Fibroblast of gingiva (primary cell): ENCODE measurements at places on chromosomes 1 and 21.

DNA sequence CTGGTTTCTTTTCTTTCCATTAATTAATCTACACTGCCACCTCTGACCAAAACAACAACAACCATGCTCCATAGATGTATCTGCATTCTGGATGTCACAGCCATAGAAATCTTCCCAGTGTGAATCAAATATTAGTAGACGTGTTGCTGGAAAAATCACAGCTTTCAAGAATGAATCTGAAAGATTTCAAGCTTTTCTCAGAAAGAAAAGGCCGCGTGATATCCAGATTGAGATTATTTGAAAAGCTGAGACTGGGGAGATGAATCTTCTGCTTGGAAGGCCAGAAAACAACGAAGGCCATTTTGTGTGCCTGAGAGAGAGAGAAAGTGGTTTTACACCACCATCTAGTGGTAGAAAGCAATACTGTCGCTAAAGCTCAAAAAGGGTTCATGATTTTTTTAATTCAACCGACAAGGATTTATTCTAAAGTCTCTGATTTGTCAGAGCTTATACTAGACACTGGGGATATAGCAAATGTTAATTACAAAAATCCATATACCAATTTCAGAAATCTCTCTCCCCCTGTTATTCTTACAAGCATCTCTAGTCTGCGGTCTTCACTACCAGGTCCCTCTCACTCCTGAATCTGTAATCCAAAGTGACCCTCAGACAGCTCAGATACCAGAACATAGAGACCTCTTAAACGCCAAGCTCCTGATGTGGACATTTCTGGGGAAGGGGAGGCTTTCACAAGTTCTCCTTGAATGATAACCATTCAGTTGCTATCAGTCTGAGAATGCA lies 87.5 kb upstream of the SGIP1 start:
- DNase-seq = peak; percentile 58

- peak; percentile 47 for DNase-seq
Observed at GRCh38 chr21:39633770-39634181, 21.0 kb downstream of the B3GALT5 start.

DNA sequence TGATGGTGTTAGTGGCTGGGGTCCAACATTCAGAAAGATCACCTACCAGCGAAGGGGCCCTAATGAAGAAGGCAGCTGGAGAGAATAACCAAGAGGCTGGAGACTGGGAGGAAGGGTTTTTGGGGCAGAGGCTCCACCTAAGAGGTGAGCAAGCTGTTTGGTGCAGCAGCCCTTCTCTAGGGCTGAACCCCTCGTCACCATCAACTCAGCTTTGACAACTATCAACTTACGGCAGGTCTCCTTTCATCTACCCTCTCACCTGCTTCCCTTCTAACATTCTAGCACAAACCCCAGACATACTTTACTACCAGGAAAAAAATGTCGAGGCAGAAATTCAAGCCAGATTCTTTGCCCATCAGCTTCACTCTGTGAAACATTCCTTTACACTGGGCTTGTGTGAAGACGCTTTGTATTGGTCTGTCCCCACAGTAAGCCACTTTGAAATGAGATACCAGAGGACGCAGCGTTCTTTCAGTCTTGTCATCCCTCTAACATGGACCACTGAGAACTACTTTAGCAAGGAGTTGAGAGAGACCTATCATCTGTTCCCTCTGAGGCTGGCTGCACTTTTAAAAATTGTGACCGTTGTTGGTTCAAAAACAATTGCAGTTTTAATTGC lies 84.6 kb downstream of the RAVER2 start:
- no peak for DNase-seq

GRCh38 chr1:243730487-243731150 lies 119.4 kb downstream of the AKT3 start:
- no peak for DNase-seq

GRCh38 chr1:3942416-3943122 lies 42.5 kb upstream of the C1orf174 start:
- no peak for DNase-seq

GRCh38 chr1:114208714-114209113 lies 55.0 kb upstream of the SYT6 start:
- DNase-seq = no peak

GRCh38 chr21:34983680-34984086 lies 65.4 kb downstream of the RUNX1 start:
- DNase-seq = peak; percentile 46

GRCh38 chr1:7375329-7375728 lies 395.8 kb upstream of the VAMP3 start:
- DNase-seq = no peak

DNA sequence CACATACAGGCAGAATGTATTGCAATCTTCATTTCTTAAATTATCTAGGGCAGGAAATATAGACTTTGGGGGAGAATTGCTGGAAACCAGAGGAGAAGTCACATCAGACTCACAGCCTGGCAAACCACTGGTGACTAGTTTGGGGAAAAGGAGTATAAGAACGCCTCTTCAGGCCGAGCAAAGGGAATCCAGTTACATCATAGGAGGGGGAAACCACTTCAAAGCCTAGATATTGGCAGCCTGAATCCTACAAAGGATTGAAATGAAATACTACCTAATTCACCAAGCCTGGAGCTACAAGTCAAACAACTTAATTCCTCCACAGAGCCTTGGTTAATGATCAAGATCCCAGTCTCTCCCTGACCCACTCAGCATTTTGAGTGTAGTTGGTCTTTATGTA lies 121.7 kb downstream of the SLC30A10 start:
- no peak for DNase-seq

DNA sequence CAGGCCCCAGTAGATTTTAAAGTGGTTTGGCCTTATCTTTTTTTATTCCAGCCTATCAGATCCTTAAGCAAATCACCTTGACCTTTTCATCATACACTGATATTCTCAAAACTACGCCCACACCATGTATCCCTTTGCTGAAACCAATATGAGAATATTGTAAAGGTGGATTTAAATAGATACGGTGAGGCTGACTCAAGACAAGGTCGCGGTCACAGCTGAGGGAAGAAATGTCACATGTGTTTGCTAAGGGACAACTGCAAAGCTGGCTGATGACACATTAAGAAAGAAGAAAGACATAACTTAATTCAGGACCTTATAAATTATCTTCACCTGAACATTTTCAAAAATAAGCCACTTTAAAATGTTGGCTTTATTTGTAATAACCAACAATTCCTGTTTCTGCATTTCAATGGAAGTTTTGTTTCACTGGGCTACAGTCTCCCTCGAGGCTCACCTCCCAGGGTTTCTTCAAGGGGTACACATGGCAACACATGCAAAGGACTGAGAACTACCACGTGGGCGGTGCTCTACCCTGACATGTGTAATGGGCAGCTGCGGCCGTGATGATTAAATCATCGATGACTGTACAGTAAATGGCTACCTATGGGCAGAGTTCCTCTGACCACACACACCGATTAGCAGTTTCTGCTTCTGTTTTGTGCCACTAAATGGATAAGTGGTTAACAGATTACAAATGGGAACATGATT lies 189.5 kb downstream of the SIPA1L2 start:
- no peak for DNase-seq

DNA sequence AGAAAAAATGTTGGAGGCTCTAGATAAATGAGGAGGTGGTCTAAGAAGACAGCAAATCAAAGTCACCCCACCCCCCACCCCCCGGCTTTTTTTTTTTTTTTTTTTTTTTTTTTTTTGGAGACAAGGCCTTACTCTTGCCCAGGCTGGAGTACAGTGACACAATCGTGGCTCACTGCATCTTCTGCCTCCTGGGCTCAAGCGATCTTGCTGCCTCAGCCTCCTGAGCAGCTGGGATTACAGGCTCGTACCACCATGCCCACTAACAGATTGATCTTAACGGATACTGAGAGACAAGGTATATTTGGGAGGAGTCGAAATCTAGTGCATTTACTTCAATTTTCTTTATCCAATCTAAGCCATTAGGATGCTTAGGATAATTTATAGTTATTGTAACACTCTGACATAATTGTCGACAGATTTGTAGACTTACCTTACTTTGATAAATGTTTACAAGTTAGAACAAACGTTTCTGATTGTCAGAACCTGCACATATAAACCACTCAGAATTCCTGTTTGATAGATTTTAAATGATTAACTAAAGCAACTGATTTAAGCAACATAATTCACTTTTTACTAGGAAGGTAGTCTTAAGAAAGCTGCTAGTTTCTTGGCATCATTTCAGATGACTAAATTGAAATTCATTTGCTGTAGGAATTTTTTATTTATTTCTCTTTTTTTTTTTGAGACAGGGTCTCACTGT lies 33.7 kb upstream of the NBL1 start:
- no peak for DNase-seq

DNA sequence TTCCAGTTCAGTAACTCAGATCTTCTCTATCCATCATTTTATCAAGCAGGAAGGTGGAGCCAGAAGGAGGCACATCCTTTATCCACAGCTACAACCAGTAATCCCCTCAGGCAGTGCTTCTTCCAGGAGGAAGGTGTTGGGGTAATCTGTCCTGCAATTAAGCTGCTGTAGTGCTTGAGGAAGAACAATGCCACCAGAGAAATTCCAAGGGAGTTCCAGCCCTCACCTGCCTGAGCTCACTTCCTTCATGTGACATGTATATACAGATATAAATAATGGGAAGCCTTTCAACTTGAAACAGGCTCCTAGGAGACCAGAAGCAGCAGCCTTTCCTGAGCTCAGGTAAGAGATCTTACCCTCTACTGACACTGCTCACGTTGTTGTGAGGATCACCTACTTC lies 2.2 kb upstream of the IL20 start:
- no peak for DNase-seq

GRCh38 chr1:7675431-7676273 lies 95.4 kb upstream of the VAMP3 start:
- DNase-seq = no peak

DNA sequence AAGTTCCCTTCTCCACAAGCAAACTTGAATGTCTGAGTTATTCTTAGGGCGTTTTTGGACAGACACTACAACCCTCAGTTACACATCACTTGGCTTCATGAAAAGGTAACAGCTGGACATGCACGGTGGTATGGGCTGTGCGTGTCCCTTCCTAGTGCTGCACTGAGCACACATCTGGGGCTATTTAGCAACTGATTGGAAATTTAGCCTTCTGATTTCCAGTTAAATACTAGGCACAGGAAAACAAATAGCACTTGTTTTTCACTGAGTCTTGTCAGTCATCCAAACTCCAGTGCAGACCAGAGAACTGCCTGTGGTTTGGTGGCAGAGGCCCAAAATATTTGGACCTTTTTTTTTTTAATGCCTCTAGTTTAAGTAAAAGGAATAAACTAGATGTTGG lies 134.7 kb downstream of the TGFBR3 start:
- DNase-seq = peak; percentile 98
